ENCODE measurements at places on chromosomes 1 and 21. TPM values are rescaled to one million over a fixed set of nuclear protein-coding genes. Genes with fewer than 3 reads are reported as not detected.

DNA sequence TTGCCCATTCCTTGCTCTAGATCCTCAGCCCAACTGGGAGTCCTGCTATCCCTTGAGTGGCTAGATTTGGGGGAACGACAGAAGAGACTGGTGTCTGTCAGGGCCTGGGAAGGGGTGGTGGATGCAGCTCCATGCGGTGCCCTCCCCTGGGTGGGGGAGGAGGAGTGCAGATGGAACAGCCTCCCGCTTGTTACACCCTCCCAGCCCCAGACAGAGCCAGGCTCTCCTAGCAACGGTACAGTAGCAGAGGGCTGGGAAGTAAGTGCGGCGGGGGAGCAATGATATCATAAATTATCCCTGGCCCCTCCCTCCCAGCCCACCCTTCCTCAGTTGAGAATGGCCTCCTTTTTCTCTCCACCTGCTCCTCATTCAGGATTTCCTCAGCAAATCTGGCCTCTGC is 37.2 kb downstream of the RHBG start:
- DNase-seq: no peak

- no peak for DNase-seq
These were observed 93.9 kb downstream of the KCTD3 start for GRCh38 chr1:215661033-215661432.

DNA sequence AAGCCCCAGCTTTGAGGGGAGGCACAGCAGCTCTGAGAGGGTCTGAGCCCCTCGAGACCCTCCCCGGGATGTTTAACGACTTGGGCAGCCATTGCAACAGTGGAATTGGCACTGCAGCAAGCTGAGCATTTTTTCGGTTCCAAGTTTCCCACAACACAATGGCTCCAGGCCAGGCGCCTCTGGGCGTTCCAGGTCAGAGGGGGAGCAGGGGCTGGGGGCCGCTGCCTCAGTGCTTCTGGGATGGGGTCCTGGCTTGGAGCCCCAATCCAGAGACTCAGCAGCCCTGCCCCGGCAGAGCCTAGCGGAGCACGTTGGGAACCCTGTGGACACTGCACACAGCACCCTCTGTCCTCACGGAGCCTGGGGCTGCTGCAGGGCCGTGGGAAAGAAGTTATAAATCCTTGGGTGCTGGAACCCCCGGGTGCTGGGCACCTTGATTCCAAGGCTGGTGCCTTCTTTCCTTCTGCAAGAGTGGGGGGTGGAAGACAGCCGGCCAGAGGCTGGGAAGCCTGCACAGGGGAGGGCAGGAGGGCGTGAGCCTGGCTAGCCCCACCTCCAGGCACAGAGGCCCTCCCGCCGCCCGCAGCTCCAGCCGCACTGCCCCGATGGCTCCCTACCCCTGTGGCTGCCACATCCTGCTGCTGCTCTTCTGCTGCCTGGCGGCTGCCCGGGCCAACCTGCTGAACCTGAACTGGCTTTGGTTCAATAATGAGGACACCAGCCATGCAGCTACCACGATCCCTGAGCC is 50.1 kb downstream of the COL18A1 start:
- DNase-seq: no peak

DNA sequence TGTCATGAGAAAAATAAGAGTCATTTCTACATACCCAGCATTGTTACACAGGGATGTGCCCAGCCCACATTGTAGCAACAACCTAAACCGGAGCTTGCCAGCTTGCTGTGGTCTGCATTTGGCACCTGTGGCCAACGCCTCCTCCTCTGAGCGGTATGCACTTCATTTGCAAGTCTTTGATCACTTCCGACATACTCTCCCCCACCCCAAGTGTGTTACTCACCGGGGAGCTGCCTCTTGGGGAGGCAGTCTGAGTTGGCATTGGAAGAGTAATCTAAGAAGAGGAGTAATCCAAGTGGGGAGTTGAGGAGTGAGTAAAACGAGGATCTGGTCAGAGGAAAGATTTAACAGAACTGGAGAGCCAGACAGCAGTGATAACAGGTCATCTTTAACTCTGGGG is 3.8 kb downstream of the BCL9 start:
- no peak for DNase-seq

- no peak for DNase-seq
These were observed 180.2 kb downstream of the ATG4C start for GRCh38 chr1:62964141-62964540.

- DNase-seq: no peak
These were observed 126.5 kb upstream of the NRIP1 start for GRCh38 chr21:15191342-15191741.

Gene CD84
- polyA plus RNA-seq: 1.1 TPM
